NCI-H510A treated with DMSO at 0.1 percent for 48 hours (cell line): ENCODE measurements at places on chromosomes 5 and 9.

GRCh38 chr5:111237470-111237869, 13.3 kb downstream of the CAMK4 start:
- no peak for DNase-seq

GRCh38 chr9:113299800-113300292, 3.3 kb downstream of the RNF183 start:
- DNase-seq = peak; percentile 84

GRCh38 chr9:85430659-85431338, 311.0 kb downstream of the AGTPBP1 start:
- DNase-seq = no peak

DNA sequence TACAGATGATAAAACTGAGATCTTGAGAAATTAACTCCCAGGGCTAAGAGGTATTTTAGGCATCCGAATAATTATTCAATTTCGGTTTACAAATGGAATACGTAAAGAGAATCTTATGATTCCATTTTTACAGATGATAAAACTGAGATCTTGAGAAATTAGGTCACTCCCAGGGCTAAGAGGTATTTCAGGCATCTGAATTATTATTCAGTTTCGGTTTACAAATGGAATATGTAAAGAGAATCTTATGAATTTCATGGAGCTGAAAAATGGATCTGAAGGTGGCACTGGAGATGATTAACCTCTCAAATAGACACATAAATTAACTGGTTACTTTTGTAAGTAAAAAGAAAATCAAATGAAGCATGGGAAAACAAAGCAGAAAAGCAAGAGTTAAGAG, 44.2 kb downstream of the FGF1 start:
- DNase-seq = no peak
